Activated CD4-positive, alpha-beta T cell treated with anti-CD3 and anti-CD28 coated beads, Interleukin-2, amount 10 ng/mL, durations not matched to agents 7 days and 5 days (primary cell): ENCODE measurements at places on chromosomes 5 and 9. TPM values are rescaled to one million over a fixed set of nuclear protein-coding genes. Genes with fewer than 3 reads are reported as not detected.

FGF10 gene
- total RNA-seq = not detected

ASPN gene
- total RNA-seq = not detected

SLC6A19 gene
- not detected for total RNA-seq

FTMT gene
- total RNA-seq = not detected

HSPB3 gene
- total RNA-seq = not detected

PCDHB5 gene
- total RNA-seq = not detected

PCDHB16 gene
- total RNA-seq = not detected

MAT2B gene
- total RNA-seq = 91.4 TPM

NR2F1-AS1 gene
- total RNA-seq = not detected

FOXB2 gene
- not detected for total RNA-seq

CMYA5 gene
- total RNA-seq = 0.20 TPM

DNA sequence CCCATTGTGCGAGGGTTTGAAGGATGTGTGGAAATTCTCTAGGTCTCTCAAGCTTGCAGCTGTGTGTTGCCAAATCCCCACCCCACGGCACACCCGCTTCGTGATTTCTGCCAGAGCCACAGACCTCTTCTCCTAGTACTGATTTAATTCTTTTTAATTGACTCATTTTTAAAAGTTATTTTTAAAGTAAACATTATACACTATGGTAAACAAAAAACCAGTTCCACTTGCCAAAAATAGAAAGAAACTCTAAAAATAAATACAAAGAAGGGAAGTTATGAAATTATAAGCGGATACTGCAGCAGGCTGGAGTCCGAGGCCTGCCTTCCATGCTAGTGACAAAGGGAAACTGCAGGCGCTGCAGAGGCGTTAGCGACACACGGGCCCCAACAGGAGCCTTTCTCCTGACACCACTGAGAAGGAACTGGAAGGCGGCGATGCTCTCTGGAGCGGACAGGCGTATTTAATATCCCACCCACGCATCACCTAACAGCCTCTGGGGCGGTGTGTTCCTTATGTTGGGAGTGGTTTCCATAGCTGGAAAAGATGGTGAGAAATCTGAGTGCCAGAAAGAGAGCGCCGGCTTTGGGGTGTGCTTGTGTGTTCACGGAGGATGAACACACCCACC lies 122.5 kb downstream of the COL23A1 start:
- no peak overlapping the region for H3K27ac ChIP-seq
- H3K36me3 ChIP-seq = no peaks in the 10 kb centered on the region
- no peaks in the 10 kb centered on the region for H3K4me1 ChIP-seq
- no peaks in the 10 kb centered on the region for H3K27me3 ChIP-seq
- no peak overlapping the region for H3K4me3 ChIP-seq

GRCh38 chr5:73637565-73637964 lies 11.6 kb downstream of the ARHGEF28 start:
- H3K4me3 ChIP-seq = no peak overlapping the region
- H3K4me1 ChIP-seq = no peaks in the 10 kb centered on the region
- no peak overlapping the region for H3K27ac ChIP-seq
- DNase-seq = no peak

GRCh38 chr9:76231001-76231400 lies 163.2 kb downstream of the RFK start:
- no peak overlapping the region for H3K4me3 ChIP-seq
- H3K4me1 ChIP-seq = no peaks in the 10 kb centered on the region
- H3K36me3 ChIP-seq = no peaks in the 10 kb centered on the region

- no peaks in the 10 kb centered on the region for H3K36me3 ChIP-seq
- no peak overlapping the region for H3K4me3 ChIP-seq
- H3K27ac ChIP-seq = no peak overlapping the region
- DNase-seq = no peak
- no peaks in the 10 kb centered on the region for H3K27me3 ChIP-seq
- H3K4me1 ChIP-seq = no peaks in the 10 kb centered on the region
Observed at GRCh38 chr5:14501353-14502293, 80.0 kb upstream of the OTULINL start.

- no peaks in the 10 kb centered on the region for H3K27me3 ChIP-seq
- H3K27ac ChIP-seq = no peak overlapping the region
- H3K4me3 ChIP-seq = no peak overlapping the region
- no peak for DNase-seq
Observed at GRCh38 chr9:81411961-81412360, 277.4 kb downstream of the TLE1 start.

- no peak overlapping the region for H3K27ac ChIP-seq
- peaks cover 6% of the 10 kb centered on the region for H3K4me1 ChIP-seq
Observed at GRCh38 chr5:39584927-39585326, 160.1 kb upstream of the DAB2 start.

- peaks cover 4% of the 10 kb centered on the region for H3K36me3 ChIP-seq
- H3K27ac ChIP-seq = no peak overlapping the region
- H3K4me1 ChIP-seq = peaks cover 12% of the 10 kb centered on the region
- peaks cover 60% of the 10 kb centered on the region for H3K27me3 ChIP-seq
Observed at GRCh38 chr5:77208507-77209163, 1.8 kb upstream of the PDE8B start.

DNA sequence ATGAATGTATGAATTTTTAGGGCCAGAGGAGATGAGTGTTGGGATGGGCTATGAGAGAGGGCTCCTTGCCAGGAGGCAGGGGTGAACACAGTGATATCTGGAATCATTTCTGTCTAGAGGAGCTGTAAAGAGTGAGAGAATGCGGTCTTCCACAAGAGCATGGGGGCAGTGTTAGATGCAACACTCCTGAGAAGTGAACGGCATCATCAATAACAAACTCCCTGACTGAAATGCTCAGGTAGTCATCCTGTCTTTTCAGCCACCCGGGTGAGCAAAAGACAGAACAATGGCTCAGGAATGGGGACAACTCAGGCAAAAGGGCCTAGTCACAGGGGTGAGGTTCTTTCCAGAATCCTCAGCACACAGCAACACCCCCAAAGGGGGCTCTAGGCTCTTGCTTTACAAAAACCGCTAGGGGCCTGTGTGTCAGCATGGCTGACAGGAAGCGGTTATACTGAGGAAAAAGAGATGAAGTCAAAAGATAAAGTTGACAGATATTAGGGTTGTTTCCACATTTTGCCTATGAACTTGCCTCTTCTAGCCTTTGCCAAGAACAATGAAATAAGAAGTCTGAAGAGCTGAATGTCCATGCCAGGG lies 104.6 kb upstream of the LRRTM2 start:
- peak; percentile 53 for DNase-seq
- H3K27me3 ChIP-seq = peaks cover 2% of the 10 kb centered on the region
- peaks cover 39% of the 10 kb centered on the region for H3K4me1 ChIP-seq
- peak overlapping the region; percentile 80 for H3K27ac ChIP-seq

GRCh38 chr5:129912601-129913255 lies 8.5 kb downstream of the CHSY3 start:
- no peaks in the 10 kb centered on the region for H3K4me1 ChIP-seq
- no peaks in the 10 kb centered on the region for H3K36me3 ChIP-seq
- no peak for DNase-seq
- no peak overlapping the region for H3K27ac ChIP-seq
- H3K4me3 ChIP-seq = no peak overlapping the region

GRCh38 chr5:93512799-93513198 lies 68.2 kb downstream of the NR2F1-AS1 start:
- H3K4me3 ChIP-seq = no peak overlapping the region
- H3K4me1 ChIP-seq = no peaks in the 10 kb centered on the region
- H3K27me3 ChIP-seq = no peaks in the 10 kb centered on the region
- no peaks in the 10 kb centered on the region for H3K36me3 ChIP-seq
- H3K27ac ChIP-seq = no peak overlapping the region
- no peak for DNase-seq

- H3K27me3 ChIP-seq = no peaks in the 10 kb centered on the region
- no peak overlapping the region for H3K4me3 ChIP-seq
- peaks cover 44% of the 10 kb centered on the region for H3K36me3 ChIP-seq
- peaks cover 10% of the 10 kb centered on the region for H3K4me1 ChIP-seq
- DNase-seq = no peak
Observed at GRCh38 chr9:33049680-33050361, 24.7 kb downstream of the DNAJA1 start.

- no peak overlapping the region for H3K4me3 ChIP-seq
- DNase-seq = no peak
- H3K4me1 ChIP-seq = peaks cover 3% of the 10 kb centered on the region
- no peaks in the 10 kb centered on the region for H3K36me3 ChIP-seq
- H3K27ac ChIP-seq = no peak overlapping the region
Observed at GRCh38 chr9:132795511-132796303, 82.4 kb downstream of the AK8 start.

- no peaks in the 10 kb centered on the region for H3K27me3 ChIP-seq
- peaks cover 60% of the 10 kb centered on the region for H3K4me1 ChIP-seq
- H3K4me3 ChIP-seq = no peak overlapping the region
- H3K36me3 ChIP-seq = peaks cover 27% of the 10 kb centered on the region
- peak overlapping the region; percentile 50 for H3K27ac ChIP-seq
- peak; percentile 25 for DNase-seq
Observed at GRCh38 chr9:91174772-91175171, 186.9 kb downstream of the AUH start.

DNA sequence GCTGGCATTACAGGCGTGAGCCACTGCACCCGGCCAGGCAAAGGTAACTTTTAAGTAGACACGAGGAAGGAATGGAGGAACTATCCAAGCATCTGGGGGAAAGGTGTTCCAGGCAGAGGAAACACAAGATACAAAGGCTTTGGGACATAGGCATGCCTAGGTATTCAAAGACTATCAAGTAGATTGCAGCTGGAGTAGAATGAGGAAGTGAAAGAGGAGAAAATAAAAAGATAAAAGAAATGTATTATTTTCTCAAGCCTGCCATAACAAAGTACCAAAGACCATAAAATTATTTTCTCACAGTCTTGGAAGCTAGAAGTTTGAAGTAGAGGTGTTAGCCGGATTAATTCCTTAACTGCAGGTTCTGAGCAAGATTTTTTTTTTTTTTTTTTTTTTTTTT lies 39.9 kb upstream of the GRIN3A start:
- no peak for DNase-seq
- no peaks in the 10 kb centered on the region for H3K27me3 ChIP-seq
- no peak overlapping the region for H3K4me3 ChIP-seq

DNA sequence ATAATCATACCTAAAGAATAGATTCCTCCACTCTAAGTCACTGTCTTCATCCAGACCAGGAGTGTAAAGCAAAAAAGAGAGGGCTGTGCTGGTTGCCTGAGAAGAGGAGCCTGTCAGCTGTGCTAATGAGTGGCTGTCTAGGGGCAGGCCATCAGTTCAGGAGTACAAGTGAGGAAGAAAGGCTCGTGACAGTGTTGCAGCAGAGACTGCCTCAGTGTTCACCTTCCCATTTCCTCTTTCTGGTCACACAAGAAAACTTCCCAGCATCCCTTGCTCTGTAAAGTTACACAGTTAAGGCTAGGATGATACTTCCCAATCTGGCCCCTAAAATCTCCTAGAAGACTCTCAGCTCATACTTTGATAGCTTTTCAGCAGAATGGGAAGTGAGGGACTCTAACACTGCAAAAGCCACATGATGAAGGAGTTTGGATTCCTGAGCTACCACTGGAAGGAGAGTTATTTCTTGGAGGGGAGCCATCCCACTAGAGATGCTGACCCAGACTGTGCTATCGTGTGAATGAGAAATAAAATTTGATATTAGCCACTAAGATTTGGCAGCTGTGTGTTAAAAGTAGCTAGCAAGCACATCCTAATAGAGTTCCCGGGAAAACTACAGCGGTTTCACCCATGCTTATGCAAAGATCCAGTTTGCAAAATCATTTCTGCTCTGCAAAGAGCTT lies 67.1 kb downstream of the ADAMTS12 start:
- peaks cover 8% of the 10 kb centered on the region for H3K27me3 ChIP-seq
- H3K36me3 ChIP-seq = no peaks in the 10 kb centered on the region
- no peak for DNase-seq
- H3K27ac ChIP-seq = no peak overlapping the region
- no peaks in the 10 kb centered on the region for H3K4me1 ChIP-seq

GRCh38 chr9:107340920-107341632 lies 58.0 kb downstream of the RAD23B start:
- peak; percentile 85 for DNase-seq
- H3K4me3 ChIP-seq = no peak overlapping the region
- peaks cover 2% of the 10 kb centered on the region for H3K36me3 ChIP-seq
- H3K27me3 ChIP-seq = no peaks in the 10 kb centered on the region
- H3K27ac ChIP-seq = no peak overlapping the region

DNA sequence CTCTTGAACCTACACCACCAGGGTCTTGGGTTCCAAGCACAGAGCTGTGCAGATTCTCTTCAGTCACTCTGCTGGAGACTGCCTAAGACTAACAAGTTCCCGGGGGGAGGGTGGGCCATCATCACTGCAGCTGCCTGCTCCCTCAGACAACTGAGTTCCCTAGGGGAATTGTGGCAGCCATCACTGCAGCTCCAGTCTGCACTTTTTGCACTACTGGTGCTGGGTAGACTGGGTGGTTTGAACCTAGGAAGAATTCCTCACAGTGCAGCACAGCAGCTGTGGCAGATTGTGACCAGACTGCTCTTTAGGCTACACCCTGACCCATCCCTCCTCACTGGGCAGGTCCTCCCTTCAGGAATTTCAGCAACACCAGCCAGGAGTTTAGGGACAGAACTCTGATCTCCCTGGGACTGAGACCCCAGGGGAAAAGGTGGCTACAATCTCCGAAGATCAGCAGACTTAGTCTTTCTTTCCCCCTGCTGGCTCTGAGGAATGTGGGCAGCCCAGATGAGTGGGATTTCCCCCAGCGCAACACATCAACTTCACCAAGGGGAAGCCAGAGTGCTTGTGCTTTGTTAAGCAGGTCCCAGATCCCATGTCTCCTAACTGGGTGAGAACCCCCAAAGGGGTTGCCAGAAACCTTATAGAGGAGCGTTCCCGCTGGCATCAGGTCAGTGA lies 30.9 kb upstream of the RGMB start:
- no peak for DNase-seq
- H3K27me3 ChIP-seq = peaks cover 26% of the 10 kb centered on the region
- no peaks in the 10 kb centered on the region for H3K36me3 ChIP-seq
- no peaks in the 10 kb centered on the region for H3K4me1 ChIP-seq
- H3K27ac ChIP-seq = no peak overlapping the region
- H3K4me3 ChIP-seq = no peak overlapping the region

- peaks cover 78% of the 10 kb centered on the region for H3K27me3 ChIP-seq
- no peak overlapping the region for H3K27ac ChIP-seq
- H3K36me3 ChIP-seq = peaks cover 2% of the 10 kb centered on the region
- DNase-seq = no peak
- H3K4me1 ChIP-seq = peaks cover 7% of the 10 kb centered on the region
- H3K4me3 ChIP-seq = no peak overlapping the region
Observed at GRCh38 chr5:135038205-135038812, 4.3 kb upstream of the PITX1 start.

DNA sequence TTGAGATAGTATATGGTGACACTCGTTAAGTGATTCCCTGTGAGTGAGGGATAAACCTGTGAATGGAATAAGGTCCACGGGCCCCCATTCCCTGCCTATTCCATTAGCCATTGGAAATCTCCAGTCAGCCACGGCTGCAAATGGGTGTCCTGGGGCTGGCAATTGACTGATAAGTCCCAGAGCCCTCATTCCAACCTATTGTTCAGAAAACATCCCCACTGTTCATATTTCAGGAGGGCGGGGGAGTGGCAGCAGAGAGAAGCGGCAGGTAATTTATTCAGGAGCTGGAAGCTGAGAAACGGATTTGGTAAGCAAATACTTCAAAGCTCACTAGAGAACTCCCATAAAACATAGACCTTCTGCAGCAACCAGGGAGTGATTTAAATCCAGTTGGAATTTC lies 42.0 kb downstream of the TMEM174 start:
- no peak for DNase-seq
- peaks cover 92% of the 10 kb centered on the region for H3K27me3 ChIP-seq
- H3K4me3 ChIP-seq = no peak overlapping the region
- H3K36me3 ChIP-seq = no peaks in the 10 kb centered on the region
- no peak overlapping the region for H3K27ac ChIP-seq
- peaks cover 10% of the 10 kb centered on the region for H3K4me1 ChIP-seq

GRCh38 chr5:21773456-21773855 lies 1079.7 kb downstream of the CDH12 start:
- no peaks in the 10 kb centered on the region for H3K36me3 ChIP-seq
- H3K27ac ChIP-seq = no peak overlapping the region
- DNase-seq = no peak
- H3K4me1 ChIP-seq = no peaks in the 10 kb centered on the region
- no peaks in the 10 kb centered on the region for H3K27me3 ChIP-seq
